ENCODE measurements at places on chromosomes 12 and 14.
A peak's percentile ranks its signal among the peaks of the same experiment; 100 is the strongest.

GRCh38 chr12:108238474-108238873, 100.6 kb downstream of the CMKLR1 start:
- no peak for DNase-seq

DNA sequence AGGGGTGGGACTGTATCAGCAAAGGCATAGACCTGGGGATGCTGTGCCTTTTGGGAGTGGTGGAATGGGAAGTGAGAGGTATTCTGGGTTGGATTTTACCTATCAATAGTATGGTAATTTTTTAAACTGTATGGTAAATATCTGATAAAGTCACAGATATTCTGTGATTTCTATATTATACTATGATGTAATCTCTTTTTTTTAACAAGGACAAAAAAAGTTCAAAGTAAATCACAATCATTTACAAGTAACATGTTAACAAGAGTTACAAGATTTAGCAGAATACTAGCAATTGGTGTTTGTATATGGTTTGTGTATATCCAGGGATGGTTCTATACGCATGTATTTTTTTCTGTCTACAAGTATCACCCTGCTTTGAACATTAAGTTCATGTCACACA, 56.0 kb downstream of the BMAL2 start:
- DNase-seq: no peak

DNA sequence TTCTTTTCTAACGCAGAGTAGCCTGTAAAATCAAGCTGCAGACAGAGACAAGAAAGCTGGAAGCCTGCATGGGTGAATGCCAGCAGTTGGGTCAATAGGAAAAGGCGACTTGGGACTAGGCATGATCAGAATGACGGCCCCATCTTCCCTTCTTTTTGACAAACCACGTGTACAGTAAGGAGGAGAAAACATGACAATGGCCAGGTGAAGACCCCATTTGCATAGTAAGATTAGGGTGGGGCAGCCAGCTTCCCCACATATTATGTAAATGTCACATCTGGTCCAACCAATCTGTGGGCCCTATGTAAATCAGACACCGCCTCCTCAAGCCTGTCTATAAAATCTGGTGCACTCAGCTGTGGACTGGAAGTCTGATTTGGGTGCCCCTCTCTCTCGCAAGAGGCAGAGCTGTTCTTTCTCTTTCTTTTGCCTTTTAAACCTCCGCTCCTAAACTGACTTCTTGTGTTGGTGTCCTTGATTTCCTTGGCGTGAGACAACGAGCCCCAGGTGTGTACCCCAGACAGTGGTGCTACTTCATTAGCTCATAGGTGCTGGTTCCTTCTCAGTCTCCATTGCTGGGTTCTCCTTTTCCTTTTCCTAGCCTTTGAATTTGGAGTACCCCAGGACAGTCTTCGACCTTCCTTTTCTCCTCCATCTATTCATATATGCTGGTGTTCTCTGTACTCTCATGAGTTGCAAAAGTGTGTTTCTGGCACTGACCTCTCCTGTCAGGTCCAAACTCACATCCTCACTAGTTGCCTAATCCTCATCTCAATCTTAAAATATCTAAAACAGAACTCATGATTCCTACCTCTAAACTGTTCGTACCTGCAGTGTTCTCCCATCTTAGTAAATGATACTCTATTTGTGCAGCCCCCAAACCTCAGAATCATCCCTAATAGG, 9.4 kb upstream of the DHRS7 start:
- DNase-seq: no peak

DNA sequence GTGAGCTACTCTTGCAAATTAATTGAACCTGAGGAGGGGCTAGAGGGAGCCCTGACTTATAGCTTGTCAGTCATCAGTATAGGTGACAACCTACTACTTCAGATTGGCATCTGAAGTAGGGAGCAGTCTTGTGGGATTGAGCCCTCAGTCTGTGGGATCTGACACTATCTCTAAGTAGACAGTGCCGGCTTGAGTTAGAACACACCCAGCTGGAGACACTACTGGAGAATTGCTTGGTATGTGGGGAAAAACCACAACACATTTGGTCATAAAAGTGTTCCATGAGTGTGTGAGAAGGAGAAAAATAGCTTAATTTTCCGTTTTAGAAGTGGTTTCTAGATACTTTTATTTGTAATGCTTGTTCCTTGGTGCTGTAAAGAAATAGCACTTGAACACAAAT, 30.5 kb upstream of the DDHD1 start:
- DNase-seq: peak; percentile 45

GRCh38 chr12:51759695-51760094, 88.8 kb downstream of the FIGNL2 start:
- no peak for DNase-seq

DNA sequence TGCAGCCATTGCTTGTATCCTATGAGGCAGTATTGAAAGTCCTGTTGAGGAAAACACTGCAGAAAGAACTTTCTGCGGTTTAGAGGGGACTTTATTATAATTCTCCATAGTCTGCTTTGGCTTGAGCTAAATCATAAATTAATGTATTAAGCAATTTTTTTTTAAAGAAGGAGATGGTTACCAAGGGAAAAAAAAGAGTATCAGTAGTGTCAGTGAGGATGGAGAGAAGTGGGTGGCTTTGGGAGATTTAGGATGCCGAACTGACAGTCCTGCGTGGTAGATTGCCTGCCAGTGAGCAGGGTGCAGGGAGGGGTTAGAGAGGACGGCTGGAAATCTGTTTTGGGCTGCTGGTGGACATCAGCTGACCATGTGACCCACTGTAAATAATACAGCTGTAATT, 96.8 kb downstream of the MYRFL start:
- DNase-seq: no peak

DNA sequence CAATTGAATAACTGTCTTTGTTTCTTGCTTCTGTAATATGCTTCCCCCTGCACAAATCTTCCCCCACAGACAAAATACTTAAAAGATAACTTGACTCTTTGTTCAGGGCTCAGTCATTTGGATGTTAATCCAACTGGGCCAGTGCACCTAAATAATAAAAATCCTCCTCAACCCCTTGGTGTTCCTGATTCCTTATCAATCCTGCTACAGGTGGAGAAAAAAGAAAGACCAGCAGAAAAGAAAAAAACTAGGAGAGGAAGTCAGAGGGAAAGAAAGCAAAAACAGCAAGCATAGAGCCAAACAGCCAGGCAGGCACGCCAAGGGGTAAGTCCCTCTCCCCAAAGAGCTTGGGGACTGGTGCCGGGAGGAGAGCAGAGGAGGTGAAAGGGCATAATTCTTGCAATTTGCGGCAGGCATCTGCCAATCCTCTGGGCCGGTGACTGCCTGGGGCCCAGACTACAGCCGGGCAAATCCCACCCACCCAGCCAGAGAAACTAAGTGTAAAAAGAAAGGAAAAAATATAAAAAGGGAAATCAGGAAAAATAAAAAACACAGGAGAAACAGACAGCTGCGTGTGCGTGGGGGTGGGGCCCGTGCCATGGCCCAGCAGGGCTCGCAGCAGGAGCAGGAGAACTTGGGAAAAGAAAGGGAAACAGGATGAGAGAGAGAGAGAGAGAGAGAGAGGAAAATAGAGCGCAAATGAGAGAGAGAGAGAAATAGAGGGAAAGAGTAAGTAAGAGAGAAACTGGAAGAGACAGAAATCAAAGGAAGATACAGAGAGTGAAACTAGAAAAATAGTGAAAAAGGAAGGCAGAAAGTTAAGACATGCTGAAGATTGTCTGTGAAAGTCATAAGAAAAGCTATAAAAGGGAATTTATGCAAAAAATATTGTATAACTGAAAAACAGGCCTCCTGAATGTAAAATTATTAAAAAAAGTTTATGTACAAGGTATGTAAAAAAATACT, 21.4 kb downstream of the KLRK1 start:
- DNase-seq: no peak

DNA sequence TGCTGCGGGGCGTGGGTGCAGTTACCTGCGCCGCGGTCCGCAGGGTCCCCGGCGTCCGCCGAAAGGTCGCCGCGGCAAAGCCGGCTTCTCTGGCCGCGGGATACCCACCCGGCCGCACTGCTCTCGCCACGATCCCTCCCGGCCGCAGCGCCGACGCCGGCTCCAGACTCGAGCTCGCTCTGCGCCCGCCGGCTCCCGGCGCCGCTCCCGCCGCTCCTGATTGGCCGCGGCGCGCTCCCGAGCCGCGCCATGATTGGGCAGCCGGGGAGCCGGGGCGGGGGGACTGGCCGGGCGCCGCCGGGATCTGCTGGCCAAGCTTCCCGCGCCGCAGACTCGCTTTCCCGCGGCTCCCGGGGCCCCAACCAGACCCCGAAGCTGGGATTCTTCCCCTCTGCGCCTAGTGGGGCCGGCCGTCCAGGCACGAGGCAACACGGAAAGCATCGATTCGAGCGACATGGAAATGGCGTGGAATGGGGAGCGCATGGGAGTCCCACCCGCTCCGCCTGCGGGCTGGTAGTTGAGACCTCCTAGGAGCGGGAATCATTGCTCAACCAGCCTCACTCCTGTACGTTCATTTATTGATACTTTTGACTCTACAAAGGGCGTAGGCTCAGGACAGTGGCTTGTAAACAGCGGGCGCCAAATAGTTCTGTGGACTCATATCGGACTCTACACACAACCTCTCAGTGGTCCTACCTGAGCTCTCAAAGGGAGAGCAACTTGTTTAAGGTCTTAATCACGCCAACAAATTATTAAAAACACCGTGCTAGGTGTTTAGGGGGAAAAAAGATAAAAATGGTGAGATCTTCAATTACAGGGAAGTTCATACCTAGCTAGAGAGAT, 36.4 kb upstream of the STON2 start:
- peak; percentile 56 for DNase-seq

DNA sequence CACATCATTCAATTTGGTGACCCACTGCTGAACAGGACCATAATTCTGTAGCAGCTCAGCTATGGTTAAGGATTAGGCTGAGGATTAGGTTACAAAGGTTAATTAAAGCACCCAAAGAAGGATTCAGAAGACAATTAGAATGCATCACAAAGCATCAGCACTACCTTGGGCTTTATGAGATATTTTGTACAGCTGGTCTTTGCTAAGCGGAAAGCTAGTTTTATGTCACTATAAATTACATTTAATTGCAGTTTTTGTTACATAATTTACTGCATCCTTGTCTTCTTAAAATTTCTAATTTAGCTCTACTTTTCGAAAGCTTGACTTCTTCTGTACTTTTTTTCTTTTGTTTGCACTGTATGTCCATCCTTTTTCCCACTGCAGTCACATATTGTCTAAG, 711.5 kb downstream of the RPS29 start:
- DNase-seq: no peak

- no peak for DNase-seq
Measured at GRCh38 chr14:36467332-36467731, 52.7 kb downstream of the NKX2-1 start.

GRCh38 chr12:131349397-131350127, 361.3 kb upstream of the SFSWAP start:
- no peak for DNase-seq

GRCh38 chr14:96874127-96874526, 76.9 kb downstream of the VRK1 start:
- no peak for DNase-seq

DNA sequence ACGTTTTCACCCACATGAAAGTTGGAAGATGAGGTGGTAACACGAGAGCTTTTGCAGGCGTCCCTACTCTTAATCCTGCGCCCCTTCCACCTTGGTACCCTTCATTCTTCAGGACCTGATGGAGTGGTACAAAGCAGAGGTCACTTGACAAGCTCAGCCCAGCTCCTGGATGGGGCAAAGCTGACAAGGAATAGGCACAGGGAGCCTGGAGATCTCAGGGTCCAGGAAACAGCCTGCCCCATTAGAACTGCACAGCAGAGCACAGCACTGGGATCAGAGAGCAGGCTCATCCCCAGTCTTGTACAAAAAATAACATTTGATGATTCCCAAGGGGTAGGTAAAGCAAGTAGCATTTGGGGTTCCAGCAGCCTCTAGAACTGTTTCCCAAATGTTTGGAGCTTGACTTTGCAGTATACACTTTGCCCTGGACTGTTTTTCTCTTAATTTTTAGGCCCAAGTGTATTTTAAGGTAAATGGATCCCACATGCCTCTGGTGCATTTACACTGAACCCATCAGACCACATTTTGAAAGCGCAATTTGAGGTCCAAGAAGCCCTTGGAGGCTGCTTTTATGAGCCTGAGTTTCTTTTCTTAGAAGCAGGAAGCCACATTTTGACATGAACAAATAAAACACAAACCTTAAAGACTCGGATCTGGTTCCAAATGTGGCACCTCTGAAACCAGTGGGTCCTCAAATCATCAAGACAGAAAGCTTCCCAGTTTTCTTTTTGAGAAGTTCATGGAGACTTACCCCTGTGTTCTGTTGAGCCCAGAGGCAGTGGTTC, 633 bp downstream of the TC2N start:
- DNase-seq: no peak

DNA sequence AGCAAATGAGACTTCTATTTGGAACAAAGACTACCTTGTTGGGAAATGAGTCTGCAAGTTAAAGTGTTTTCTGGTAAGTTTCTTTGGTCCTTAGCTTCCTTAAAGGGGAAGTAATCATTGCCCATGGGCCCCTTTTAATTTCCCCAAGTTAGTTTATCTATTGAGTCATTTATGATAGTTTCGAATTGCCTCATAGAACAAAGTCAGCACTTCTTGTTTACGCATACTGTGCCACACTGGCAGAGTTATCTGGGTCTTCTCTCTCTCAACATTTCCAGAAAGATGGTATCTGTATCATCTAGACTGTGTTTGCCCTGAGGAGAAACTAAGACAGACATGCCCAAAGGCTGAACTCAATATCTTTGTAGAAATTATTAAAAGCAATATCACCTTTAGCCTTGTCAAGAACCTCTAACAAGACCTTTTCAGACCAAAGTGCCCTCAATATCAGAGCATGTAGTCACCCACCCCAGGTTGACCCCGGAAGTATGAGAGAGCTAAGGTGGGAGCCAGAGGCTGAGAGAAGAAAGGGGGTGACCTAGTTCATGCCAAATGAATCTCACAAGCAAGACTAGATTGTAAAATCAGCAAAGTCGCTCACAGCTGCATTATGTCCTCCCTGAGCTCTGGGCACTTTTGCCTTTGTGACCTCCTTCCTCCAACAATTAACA, 40.0 kb downstream of the GPR65 start:
- DNase-seq: no peak

DNA sequence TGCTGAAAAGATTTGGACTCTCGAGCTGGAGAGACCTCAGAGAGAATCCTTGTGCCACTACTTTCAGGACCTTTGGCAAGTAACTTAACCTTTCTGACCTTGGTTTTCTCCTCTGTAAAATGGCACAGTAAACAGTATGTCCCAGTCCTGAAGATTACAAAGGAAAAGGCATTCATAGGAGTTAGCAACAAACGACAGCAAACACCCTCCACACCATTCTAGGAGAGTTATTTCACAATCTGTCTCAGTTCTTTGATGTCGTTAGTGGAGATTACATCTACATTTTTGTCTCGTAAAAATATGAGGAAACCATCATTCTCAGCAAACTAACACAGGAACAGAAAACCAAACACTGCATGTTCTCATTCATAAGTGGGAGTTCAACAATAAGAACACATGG, 205.7 kb downstream of the ITPR2 start:
- no peak for DNase-seq

Measured in EL (cell line).